Liver (tissue), 10 donors: ENCODE measurements at places on chromosomes 6 and 20. TPM values are rescaled to one million over a fixed set of nuclear protein-coding genes. Genes with fewer than 3 reads are reported as not detected.

- no peaks in the 10 kb centered on the region for H3K27me3 ChIP-seq
- no peaks in the 10 kb centered on the region for H3K36me3 ChIP-seq
- H3K27ac ChIP-seq: no peak overlapping the region
- DNase-seq: no peak
- H3K4me1 ChIP-seq: peaks cover 9% of the 10 kb centered on the region
Observed at GRCh38 chr6:14981960-14982359, 263.9 kb upstream of the JARID2 start.

- H3K27ac ChIP-seq: no peak overlapping the region
- no peaks in the 10 kb centered on the region for H3K27me3 ChIP-seq
- no peaks in the 10 kb centered on the region for H3K36me3 ChIP-seq
- no peak overlapping the region for H3K4me3 ChIP-seq
Observed at GRCh38 chr6:110201151-110201884, 21.1 kb downstream of the CDC40 start.

SLC12A5 gene
- polyA plus RNA-seq: not detected

SLX4IP gene
- 2.4 TPM for polyA plus RNA-seq

IRAK1BP1 gene
- polyA plus RNA-seq: 0.71 TPM
